NCI-H748 treated with DMSO at 0.1 percent for 48 hours (cell line): ENCODE measurements at places on chromosomes 16 and 17.

GRCh38 chr17:47840742-47841487 lies at the start of gene SCRN2:
SCRN2 (minus strand) TSS chr17:47841273; CDS start chr17:47840843, 430 bp downstream.
- DNase-seq, result peak; percentile 61

GRCh38 chr17:8991514-8992285 lies 26.2 kb upstream of the PIK3R5 start:
- DNase-seq, result peak; percentile 9

- DNase-seq, result no peak
Measured at GRCh38 chr16:76232704-76233103, 44.5 kb upstream of the CNTNAP4 start.

DNA sequence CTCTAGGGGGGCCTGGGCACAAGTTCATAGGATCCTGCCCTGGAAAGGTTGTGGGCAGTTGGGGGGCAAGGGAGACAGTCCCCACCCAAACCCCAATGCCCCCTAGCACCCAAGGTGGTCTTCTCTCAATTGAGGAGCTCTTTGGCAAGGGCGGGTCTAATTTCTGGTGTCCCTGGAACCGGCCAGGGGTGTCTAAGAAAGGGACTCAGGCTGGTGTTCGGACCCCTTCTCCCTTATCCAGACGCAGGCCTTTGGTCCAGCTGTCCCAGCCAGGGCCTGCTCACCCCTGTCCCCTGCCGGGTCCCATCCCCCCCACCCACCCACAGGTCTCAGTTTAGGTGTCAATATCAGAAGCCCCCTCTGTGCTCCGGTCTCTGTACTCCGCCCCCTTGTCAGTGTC lies 860 bp upstream of the ARHGDIG start:
- no peak for DNase-seq

GRCh38 chr17:81153340-81153803 lies 11.9 kb upstream of the PVALEF start:
- DNase-seq, result no peak

- DNase-seq, result no peak
Measured at GRCh38 chr16:30741461-30741914, 6.7 kb upstream of the PHKG2 start.

DNA sequence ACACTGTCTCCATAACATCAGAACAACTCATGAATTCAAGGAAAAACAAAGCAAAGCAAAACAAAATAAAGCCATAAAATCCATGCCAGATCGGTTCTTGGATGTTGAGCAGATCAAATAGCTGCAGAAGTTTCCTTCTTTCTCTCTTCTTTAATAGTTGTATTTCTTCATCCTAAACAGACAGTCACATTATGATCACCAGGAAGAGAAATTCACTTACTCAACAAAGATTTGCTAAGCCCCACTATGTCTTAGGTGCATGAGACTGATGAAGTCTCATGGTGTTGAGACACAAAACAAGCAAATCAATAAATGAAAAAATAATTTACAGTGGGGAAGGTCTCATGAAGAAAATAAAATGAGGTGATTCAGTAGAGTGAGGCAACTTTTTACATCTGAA lies 72.8 kb downstream of the WIPI1 start:
- no peak for DNase-seq

GRCh38 chr17:35244341-35245195 lies 1.7 kb downstream of the SLFN5 start:
- no peak for DNase-seq
